Lower lobe of right lung (tissue), 2 donors: ENCODE measurements at places on chromosomes 1 and 21.

DNA sequence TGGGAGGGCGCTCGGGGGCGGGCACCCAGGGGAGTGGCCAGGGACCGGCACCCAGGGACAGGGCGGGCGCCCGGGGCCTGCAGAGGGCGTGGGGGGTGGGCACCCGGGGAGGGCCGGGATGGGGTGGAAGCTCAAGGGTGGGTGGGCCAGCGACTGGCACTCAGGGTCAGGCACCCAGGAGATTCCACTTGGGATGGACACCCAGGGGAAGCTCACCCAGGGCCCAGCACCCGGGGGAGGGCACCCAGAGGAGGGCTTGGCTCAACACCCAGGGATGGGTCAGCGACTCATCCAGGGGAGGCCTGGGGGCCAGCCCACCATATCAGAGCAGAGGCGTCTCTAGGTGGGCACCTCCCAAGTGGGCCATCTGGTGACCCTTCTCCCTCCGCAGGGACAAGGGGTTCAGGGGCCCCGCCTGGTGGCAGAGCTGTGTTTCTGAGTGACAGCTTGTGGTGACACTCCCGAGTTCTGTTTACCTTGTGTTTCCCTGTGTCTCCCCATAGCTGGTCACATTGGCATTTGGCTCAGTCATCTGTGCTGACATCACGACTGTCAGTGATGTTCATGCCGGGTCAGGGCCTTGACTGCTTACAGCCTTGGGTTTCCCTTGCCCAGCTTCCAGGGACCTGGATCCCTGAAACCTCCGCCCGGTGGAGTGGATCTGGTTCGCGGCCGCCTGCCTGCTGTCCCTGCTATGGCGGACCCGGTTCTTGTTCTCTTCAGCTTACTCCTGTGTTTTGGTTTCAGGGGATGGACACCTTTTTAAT is 749 bp downstream of the IBA57 start:
- peak; percentile 78 for DNase-seq

GRCh38 chr1:205515781-205516253 is 11.3 kb downstream of the CDK18 start:
- DNase-seq, result no peak

- DNase-seq, result no peak
Observed at GRCh38 chr1:111988377-111988742, 1.1 kb downstream of the KCND3 start.

DNA sequence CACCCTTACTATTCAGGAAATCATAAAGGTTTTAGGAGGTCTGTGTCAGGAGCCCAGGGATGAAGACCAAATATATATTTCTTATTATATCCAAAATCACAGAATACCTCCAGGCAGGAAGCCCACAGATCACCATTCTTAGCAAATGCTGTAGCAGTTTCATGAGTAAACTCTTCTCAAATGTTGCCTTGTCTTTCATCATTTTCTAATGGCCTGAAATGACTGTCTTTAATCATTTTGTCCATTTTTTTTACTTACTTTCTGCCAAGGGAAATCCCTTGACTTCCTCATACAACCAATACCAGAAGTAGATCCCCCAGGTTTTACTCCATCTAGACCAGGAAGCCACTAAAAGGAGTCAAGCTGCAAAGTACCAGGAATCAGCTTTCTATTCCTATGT is 32.4 kb downstream of the PSMG1 start:
- no peak for DNase-seq

- no peak for DNase-seq
Observed at GRCh38 chr1:159211331-159212136, 6.9 kb downstream of the ACKR1 start.

DNA sequence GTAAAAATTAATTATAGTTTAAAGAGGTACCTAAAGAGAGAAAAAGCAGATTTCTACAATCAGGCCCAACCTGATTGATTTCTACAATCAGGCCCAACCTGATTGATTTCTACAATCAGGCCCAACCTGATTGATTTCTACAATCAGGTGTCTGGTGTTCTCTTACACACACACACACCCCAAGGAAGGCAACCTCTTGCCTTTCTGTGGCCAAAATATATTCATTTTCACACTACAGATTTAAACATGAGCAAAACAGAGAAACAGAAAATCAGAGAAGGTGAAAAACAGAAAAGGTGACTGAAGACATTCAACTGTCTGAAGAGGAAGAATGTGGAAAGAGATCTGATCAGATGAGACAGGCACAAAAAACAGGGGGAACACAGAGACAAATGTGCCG is 104.5 kb downstream of the SMYD2 start:
- no peak for DNase-seq

GRCh38 chr1:230495076-230495475 is 68.9 kb upstream of the PGBD5 start:
- DNase-seq, result no peak

DNA sequence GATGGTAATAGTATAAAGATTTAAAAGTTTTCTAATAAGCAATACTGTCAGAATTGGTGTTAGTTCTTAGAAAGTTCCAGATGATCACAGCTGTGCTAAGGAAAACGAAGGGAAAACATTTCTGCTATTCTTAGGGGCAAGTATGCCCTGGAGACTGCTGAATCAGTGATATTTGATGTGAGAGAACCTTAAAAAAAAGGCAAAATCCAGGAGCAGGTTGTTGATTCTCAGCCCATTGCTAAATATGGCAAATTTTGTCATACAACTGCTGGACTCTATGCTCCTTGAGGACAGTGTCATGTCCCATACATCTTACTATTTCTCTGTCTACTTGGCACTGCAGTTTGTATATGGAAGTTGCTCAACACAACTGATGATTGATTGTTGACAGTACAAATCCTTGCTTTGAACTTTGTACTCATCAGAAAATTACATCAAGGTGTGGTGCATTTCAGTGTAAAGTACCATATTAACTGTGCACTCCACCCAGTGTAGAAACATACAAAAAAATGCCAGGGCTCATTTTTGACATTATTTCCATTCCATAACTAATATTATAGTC is 10.9 kb downstream of the CRCT1 start:
- no peak for DNase-seq

DNA sequence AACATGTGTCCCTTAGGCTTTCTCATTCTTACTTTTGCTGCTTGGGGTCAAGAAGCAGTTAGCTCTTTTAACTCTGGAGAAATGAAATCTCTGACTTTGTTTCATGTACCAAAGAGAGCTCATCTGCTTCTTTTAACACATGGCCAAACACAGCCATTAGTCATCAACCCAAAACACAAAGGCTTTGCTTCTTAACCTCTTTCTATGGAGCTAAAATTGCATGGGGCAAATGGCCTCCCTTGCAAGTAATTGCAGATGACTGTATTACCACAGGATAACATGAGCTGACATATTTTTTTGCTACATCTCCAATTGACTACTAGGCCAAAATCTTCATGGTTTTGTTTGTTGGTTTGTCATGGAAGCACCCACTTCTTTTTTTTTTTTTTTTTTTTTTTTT is 300.9 kb downstream of the BRINP3 start:
- no peak for DNase-seq

GRCh38 chr1:94555091-94555490 is 13.5 kb upstream of the F3 start:
- DNase-seq, result no peak

GRCh38 chr1:185132534-185132933 is 24.2 kb downstream of the TRMT1L start:
- DNase-seq, result no peak

- no peak for DNase-seq
Observed at GRCh38 chr1:101653482-101653946, 343.2 kb downstream of the OLFM3 start.

DNA sequence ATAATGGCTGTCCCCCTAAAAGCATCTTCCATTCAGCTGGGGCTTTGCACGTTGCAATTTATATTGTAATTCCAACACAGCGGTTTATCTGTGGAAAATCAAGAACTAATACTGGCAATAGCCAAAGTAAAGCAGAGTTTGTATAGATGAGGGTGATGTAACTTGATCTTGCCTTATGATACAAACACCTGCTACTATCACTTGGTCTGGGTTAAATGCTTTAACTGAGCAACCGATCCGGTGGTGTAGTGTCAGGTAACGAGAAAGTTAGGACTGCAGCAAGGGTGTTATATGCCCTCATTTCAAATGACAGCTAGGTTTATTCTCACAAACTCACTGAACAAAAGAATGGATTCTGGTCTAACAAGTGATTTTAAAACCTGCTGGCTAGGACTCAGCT is 47.3 kb upstream of the PLPPR4 start:
- no peak for DNase-seq

- no peak for DNase-seq
Observed at GRCh38 chr1:212860713-212861581, 2.9 kb downstream of the FLVCR1 start.

DNA sequence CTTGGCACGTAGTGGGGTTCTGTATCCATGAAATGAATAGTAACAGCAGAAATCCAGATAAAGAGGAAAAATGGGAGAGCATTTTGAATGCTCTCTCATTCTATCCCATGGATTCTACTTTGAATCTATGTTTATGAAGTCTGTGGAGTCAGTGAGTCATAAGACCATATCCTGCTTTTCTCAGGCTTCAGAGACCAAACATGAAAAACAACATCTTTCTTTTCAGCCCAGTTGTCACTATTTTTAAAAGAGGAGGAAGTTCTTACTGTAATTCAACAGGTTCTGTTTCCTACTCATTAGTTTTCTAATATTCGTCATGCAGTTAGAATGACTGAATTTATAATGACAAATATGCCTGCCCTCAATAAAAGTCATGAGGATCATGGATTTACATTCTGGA is 39.4 kb upstream of the CD55 start:
- no peak for DNase-seq

- no peak for DNase-seq
Observed at GRCh38 chr1:116741836-116742565, 12.2 kb upstream of the CD2 start.

DNA sequence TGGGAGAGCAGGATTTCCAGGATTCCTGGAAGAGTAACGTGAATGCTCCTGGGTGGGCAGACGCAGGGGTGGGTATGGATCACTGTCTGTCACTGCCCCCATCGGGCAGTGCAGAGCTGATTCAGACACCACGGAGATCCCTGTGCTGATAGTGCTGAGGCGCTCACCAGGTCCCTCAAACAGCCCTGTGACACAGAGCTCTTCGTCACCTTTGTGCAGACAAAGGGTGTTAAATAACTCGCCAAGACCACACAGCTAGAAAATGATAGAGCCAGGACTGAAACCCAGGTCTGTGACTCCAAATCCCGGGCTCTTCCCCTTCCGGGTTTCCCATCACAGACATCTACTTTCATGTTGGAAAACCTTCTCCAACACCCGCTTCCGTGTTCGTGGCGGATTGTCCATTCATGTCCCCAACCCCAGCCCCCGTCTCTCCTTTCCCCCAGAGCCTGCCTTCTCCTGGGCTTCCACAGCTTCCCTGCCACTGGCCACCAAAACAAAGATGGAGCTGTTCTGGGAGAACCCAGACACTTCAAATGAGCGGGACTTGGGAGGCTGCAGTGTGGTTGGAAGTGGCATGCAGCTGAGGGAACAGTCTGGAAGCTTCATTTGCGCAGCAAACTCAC is 2.6 kb downstream of the EFHD2 start:
- DNase-seq, result no peak

DNA sequence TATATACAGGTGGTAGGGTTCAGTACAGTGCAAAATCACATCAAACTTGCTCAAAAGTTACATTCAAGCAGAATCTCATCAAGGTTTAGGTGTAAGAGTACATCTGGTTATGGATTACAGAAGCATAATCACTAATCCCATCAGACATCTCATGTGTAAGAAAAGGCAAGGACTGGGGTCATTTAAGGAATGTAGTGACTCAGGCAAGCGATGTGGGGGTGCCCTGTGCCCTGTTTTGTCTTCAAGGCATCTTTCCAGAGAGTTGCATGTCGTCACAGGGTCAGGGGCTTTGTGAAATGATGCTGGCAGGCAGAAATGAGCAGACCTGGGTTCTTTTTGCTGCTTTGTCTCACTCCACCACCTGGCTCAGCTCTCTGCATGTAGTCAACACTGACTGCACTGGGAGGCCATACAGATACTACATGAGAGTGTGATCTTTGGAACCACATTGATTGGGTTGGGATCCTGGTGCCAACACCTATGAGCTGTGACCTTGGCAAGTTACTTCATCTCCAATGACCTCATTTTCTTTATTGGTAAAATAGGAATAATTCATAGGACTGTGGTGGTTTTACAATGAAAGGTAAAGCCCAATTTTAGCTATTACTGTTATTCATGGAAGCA is 8.2 kb upstream of the HHIPL2 start:
- DNase-seq, result no peak

DNA sequence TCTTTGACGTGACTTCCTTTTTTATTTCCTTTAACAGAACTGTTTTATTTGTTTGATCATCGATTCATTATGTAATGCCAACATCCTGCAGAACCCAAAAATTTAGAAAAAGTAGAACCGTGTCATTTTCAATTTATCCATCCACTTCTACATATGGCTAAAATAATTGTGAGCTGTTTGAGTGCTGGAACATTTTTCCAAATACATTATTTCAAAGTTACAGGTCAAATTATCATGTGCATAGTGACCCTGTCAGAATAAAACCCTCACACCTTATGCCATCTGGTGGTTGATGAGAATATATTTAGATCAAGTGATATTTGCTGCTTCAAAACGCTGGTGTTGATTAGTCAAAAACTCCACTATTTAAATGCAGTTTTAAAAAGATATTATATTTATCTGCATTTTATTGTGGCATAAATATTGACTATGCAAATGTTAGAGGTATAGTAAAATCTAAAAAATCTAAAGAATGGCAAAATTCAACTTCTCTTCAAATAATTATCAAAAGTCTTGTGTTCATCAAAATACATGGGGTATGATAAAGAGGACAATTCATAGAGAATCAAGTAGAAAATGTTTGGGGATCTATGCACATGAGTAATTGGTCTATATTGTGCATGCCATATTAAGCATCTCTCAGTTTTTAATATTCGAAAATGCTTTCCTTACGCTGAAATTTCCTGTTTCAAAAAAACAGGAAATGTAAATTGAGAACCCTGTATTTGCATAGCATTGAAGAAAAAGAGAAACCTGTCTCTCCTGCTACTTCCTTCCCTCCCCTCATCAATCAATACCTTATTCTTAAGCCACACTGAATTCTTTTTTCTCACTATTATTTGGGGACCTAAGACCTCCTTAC is 39.7 kb downstream of the UBE2U start:
- DNase-seq, result no peak
